D341Med (cell line): ENCODE measurements at places on chromosomes 2 and 18.

DNA sequence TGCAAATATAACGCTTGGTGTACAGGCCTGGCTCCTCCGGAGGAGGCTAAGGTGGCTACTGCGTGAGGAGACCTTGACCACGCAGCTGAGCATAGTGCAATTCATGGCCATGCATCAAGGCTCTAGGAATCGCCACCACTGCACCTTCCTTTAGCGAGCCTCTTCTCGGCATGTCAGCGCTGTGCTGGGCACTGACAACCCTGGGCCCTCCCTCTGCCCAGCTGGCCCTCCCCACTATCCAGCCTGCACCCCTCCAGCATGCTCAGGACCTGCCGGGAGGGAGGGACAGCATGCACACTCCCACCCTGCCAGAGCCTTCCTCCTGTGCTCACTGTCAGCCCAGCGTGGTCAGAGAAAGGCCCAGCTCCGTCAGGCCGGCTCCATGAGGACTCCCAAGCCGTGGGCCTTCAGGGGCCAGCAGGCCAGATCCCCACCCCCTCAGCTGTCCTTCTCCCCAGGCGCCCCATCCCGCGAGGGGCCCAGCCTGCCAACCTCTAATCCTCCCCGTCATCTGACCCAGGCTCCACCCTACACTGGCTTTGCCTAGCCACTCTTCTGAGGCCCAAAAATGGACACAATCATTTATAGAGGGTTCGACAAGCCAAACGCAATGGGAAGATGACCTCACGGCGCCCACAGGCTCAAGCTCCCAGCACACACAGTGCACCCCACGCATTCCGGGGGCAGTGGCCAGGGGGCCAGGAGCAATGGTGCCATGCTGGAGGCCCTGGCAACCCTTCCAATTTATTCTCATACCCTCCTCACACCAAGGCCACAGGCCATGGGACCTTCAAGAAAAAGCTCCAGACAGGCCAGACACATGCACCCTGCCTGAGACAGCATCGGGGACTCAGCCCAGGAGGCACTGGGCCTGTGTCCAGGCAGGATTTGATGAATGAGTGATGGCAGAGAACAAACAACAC lies 3.5 kb downstream of the BIN1 start:
- no peak for DNase-seq

DNA sequence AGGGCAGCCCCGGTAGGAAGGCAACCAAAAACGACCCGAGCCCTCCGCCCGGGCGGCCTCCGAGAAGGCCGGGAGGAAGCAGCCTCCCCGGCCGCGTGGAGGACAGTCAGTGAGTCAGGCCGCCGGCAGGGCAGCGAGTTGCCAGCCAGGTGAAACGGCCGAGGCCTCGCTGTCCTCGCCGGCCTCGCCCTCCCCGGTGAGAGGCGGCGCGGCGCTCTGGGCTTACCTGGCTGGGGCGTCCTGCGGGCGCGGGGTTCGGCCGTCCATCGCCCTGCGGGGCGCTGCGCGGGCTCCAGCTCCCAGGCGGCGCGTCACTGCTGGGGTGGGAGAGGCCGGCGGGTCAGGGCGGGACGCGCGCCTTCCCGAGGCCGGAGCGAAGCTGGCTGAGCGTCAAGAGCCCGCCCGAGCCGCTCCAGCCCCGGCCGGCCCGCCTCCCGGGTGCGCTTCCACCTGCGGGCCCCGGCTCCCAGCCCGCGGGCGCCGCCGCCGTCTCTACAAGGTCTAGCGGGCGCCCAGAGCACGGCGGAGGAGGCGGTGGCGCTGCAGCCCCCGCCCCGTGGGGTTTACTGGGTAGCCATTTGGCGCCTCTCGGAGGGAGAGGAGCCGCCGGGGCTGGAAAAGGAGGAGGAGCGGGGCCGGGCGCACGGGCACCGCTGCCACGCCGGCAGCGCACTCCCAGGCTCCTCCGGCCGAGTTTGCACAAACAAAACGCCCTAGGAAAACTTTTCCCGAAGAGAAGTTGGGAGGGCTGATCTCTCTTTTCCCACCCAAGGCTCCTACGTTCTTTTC lies 499 bp downstream of the COBLL1 start:
- peak; percentile 89 for DNase-seq

DNA sequence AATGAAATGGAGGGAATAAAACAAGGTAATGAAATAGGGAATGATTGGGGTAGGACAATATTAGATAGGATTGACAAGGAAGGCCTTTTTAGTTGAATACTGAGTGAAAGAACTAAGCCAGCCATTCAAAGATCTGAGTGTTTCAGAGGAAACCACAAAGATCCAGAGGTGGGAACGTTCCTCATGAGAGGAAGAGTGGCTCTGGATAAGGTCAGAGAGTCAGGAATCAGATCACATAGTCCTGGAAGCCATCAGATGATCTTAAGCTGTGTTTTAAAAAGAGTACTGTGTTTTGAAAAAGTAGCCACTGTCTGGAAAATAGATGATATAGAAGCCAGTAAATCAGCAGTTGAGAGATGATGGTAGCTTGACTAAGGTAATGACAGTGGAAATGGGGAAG lies 11.8 kb downstream of the TTLL4 start:
- DNase-seq = no peak

- no peak for DNase-seq
Measured at GRCh38 chr2:74845217-74845751, 11.4 kb downstream of the HK2 start.

DNA sequence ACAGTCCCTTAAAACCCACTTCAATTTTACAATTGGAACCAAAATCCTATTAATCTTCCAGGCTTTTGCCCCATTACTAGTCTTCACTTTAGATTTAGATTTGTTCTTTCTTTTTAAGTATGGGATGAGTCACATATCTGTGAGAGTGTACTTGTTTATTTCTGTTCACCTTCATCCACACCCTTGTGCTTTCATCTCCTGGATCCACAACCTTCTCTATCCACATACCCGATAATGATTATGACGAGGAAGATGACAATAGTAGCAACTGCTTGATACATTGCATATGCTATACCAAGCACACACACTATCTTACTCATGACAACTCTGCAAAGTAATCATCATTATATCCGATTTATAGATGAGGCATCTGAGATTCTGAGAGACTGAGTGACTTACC lies 297.3 kb downstream of the PLCL1 start:
- no peak for DNase-seq
